Stimulated activated CD4-positive, alpha-beta T cell treated with anti-CD3 and anti-CD28 coated beads, TNF-alpha, amount 100 ng/mL, for 24 hours (primary cell): ENCODE measurements at places on chromosomes 4 and X.

GRCh38 chr4:174520660-174521059 lies 1.6 kb downstream of the HPGD start:
- DNase-seq: no peak

GRCh38 chrX:52280812-52281211 lies 88.0 kb upstream of the XAGE2 start:
- DNase-seq: no peak

GRCh38 chrX:85140964-85141363 lies 102.6 kb downstream of the SATL1 start:
- no peak for DNase-seq

DNA sequence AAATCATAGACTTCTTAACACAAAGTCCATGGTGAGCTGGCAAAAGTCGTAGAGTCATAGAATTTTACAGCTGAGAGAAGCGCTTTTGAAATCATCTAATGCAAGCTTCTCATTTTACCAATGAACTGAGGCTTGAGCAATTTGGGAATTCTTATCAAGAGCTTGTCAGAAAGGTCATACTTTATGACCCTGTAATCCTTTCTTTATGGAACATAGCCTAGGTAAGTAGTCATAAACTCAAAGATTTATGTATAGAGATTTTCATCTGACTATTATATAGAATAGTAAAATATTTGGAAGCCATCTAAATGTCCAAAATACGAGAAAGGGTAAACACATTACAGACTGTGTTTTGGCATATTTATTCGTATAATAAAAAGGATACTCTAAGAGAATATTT lies 563.5 kb downstream of the PCDH7 start:
- no peak for DNase-seq

- DNase-seq: no peak
These were observed 226.8 kb downstream of the SHOX start for GRCh38 chrX:857376-857775.

GRCh38 chr4:89114100-89114499 lies 2.8 kb downstream of the TIGD2 start:
- DNase-seq: no peak

DNA sequence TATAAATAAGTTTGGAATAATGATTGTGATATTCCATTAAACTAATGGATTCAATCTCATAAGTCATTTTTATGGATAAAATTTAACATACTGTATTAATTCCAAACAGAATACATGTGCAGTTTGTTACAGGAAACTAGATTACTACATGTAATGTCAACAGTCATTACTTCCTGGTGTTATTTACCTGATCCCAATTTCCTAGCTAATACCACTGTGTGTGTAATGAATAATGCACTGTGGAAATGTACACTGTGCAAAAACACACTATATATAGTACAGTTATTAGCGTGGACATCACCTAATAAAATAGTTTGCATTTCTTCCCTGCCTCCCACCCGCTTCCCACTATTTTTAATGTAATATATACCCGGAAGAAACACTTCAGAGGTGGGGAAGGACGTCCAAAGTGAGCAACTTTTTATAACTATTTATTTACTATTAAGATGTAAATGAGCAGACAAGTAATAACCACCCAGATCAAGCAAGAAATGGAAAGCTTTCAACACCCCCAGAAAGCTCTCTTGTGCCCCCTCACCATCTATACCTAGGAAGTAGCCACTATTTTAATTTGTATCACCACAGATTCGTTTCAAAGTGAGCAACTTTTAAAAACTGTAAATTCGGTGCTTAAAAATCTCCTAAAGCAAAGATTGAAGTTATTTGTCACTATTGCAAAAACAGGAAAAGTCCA lies 219.1 kb downstream of the THOC2 start:
- DNase-seq: no peak

DNA sequence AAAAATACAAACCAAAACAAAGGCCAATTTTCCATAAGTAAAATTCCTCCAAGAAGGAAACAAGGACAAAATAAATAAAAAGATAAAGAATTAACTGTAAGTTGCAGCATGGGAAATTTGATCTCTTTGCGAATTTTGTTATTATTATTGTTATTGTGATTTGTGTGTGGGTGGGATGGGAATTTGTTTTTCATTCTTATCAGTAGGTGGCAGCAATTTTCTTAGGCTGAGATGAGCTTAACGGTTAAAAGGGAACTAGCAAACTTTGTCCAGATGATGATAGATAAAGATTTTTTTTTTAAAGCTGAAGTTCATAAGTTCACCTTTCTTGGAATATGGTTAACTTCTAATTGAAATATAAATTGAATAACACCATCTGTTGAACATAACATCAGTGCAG lies 83.2 kb upstream of the IL1RAPL2 start:
- no peak for DNase-seq

DNA sequence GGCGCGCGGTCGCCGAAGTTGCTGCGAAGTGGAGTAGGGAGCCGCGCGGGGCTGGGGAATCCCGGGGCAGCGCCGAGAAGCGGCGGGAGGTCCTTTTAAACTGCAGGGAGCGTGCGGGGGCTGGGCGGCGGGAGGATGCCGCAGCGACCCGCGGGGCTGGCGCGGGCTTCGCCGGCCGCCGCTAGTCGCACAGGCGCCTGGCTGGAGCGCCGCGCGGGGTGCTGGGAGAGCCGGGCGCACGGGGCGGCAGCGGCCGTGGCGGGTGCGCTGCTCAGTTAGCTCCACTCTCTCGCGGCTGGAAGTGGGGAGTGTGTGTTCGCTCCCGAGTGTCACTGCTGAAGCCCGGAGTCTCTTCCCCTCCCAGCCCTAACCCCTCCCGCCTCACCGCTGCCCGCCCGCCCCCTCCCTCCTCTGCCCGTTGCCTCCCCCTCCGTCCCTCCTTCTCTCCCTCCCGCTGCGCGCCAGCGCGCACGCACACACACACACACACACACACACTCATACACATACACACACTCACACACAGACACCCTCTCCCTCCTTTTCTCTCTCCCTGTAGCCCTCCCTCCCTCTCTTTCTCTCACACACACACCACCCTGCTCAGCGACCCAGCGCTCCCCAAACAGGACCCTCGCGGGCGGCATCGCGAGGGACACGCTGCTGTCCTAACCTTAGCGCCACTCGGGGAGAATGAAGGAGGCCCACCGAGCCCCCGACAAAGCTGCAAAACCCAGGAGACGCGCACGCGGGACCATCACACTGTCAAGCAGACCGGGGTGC lies at the start of gene NDNF:
TSS of gene NDNF (minus strand) at position 312 of the 780 bp plus-strand sequence. CDS start 26,698 bp downstream, outside the sequence.
- no peak for DNase-seq

DNA sequence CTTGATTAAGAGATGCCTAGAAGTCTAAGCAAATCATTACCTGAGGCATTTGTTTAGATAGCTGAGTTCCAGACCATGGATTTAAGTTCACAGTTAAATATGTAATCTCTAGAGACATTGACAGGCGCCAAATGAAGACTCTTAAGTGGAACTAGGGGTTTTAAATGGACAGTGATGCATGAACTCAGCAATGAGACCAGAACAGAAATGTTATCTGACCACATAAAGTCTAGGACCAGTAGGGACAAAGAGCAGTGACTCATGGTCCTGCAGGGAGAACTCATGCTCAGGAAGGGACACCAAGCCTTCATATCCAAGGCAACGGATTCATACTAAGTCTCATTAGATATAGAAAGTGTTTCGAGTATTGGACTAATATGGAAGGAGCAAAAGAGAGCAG lies 152.3 kb downstream of the PPARGC1A start:
- DNase-seq: no peak

GRCh38 chr4:5753366-5753765 lies 42.4 kb downstream of the EVC start:
- DNase-seq: no peak

GRCh38 chr4:77817304-77818072 lies 1.7 kb downstream of the CNOT6L start:
- no peak for DNase-seq

- DNase-seq: no peak
These were observed 69.8 kb downstream of the EGF start for GRCh38 chr4:109982521-109982920.

GRCh38 chrX:132227383-132228112 lies 8.3 kb upstream of the RAP2C start:
- DNase-seq: no peak

DNA sequence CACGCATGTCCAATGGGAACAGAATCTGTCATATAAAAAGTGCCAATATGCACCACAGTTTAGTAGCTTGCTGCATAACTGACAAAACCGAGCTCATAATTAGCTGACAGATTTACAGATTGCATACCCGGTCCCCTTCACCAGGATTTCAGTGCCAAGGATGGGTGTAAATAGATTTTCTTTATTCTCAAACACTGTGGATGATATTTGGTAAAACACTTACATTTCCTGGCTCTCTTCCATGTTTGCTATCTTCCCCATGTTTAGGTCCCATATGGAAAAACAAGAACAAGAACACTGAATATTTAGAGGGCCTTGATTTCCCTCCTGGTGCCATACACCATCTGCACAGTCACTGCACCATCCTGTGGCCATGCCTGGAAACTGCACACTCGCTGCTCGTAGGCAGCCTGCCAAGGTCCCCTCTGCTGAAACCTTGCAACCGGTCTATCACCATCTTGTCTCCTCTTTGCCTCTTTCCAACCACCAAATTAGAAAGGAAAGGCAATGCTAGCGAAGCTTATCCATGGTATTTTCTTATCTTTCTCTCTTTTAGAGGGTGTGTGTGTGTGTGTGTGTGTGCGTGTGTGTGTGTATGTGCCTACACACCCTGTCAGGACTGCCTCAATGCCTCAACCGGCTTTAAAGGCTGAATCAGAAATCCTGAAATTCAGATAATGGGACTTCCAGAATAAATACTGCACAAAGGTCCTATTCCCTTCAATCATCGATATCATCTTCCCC lies 124.2 kb upstream of the MBNL3 start:
- DNase-seq: peak; percentile 0

GRCh38 chrX:107826238-107827029 lies 768 bp downstream of the MID2 start:
- peak; percentile 22 for DNase-seq

GRCh38 chr4:143186212-143186611 lies 1.5 kb downstream of the USP38 start:
- DNase-seq: no peak

GRCh38 chr4:76585272-76585671 lies 150.2 kb downstream of the SHROOM3 start:
- no peak for DNase-seq

- no peak for DNase-seq
These were observed 1.0 kb upstream of the PGRMC1 start for GRCh38 chrX:119235051-119235511.

DNA sequence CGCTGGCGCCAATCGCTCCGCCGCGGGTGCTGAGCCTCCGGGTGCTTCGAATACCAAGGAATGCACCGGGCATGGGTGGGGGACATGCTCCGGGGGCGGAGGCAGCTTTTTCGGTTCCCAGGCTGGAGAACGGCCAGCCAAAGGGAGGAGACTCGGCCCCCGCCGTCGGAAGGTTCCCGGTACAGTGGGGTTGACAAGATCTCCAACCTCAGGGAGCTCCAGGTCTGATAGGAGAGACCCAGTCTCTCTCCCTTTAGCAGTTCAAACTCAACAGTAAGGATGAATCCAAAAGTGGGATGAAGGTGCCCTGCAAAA lies 29.1 kb upstream of the BCORL1 start:
- no peak for DNase-seq
